ENCODE measurements at places on chromosomes 11 and 22.

DNA sequence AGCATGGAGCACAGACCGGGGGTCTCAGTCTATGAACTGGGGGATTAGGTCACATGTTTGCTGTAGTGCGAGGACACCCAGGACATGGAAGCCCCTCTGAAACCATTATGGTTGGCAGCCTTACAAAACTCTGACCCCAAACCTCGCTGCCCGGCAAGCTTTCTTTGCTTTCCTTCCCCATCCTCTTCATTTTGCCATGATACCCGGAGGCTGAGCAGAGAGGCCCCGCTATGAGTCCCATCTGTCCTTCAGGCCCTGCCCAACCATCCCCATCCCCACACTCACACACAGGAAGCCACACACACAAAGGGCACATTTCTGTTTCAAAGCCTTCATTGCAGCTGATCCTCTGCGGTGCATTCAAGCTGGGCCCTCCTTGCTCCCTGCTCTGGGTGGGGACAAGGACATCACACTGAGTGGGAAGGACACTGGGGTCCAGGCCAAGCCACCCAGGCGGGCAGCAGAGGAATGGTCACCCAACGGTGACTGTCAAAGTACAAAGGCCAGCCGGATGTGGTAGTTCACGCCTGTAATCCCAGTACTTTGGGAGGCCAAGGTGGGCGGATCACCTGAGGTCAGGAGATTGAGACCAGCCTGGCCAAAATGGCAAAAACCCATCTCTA, 176.5 kb downstream of the CTTN start:
- no peaks in the 10 kb centered on the region for H3K27me3 ChIP-seq
- no peak for DNase-seq
- no peak overlapping the region for H3K27ac ChIP-seq
- H3K4me1 ChIP-seq: no peaks in the 10 kb centered on the region
- H3K4me3 ChIP-seq: no peak overlapping the region

- peaks cover 36% of the 10 kb centered on the region for H3K4me1 ChIP-seq
- H3K27ac ChIP-seq: peak overlapping the region; percentile 85
- H3K27me3 ChIP-seq: no peaks in the 10 kb centered on the region
- peak; percentile 86 for DNase-seq
- no peak overlapping the region for H3K4me3 ChIP-seq
Observed at GRCh38 chr11:119167933-119168332, 592 bp upstream of the NLRX1 start.

- DNase-seq: no peak
- no peaks in the 10 kb centered on the region for H3K27me3 ChIP-seq
- H3K4me3 ChIP-seq: no peak overlapping the region
- H3K36me3 ChIP-seq: no peaks in the 10 kb centered on the region
- no peak overlapping the region for H3K27ac ChIP-seq
Observed at GRCh38 chr11:48107188-48107704, 109.4 kb upstream of the OR4B1 start.

GRCh38 chr11:46178513-46178912, 57.3 kb upstream of the PHF21A start:
- H3K4me1 ChIP-seq: peaks cover 8% of the 10 kb centered on the region
- H3K27ac ChIP-seq: no peak overlapping the region
- no peak for DNase-seq

GRCh38 chr11:44130751-44131150, 35.3 kb downstream of the EXT2 start:
- H3K4me1 ChIP-seq: no peaks in the 10 kb centered on the region
- peaks cover 38% of the 10 kb centered on the region for H3K36me3 ChIP-seq
- no peak overlapping the region for H3K4me3 ChIP-seq
- H3K27me3 ChIP-seq: no peaks in the 10 kb centered on the region
- no peak for DNase-seq
- H3K27ac ChIP-seq: no peak overlapping the region

GRCh38 chr11:126011265-126011664, 51.4 kb downstream of the CDON start:
- no peak for DNase-seq
- no peak overlapping the region for H3K27ac ChIP-seq
- no peaks in the 10 kb centered on the region for H3K4me1 ChIP-seq
- no peaks in the 10 kb centered on the region for H3K27me3 ChIP-seq
- no peak overlapping the region for H3K4me3 ChIP-seq
- H3K36me3 ChIP-seq: no peaks in the 10 kb centered on the region

DNA sequence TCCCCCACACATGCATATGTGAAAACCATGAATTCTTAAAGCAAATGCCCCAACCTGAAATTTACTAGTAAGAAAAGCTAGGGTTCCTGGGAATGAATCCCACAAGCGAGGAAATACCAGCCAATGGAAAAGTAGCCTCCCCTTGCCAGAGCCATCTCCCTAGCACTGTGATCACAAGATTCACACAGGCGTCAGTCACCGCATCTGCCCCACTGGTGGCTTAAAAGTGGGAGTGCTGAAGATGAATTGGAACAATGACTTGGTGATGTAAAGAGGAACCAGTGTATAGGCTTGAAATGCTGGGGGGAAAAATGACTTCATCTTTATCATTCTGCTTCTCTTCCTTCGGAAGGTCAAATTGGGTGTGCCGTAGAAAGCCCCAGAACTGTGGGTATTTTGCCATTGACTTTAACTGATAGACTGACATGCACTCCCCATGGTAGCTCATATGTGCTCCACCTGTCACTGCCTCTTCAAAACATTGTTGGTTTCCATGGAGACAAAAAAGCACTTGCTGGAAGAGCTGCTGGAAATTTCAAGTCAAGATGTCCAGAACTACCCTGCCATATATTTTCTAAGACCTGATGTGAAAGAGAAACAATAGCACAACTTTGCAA, 19.2 kb upstream of the ASPHD2 start:
- no peak for DNase-seq
- H3K36me3 ChIP-seq: no peaks in the 10 kb centered on the region
- no peak overlapping the region for H3K4me3 ChIP-seq
- no peaks in the 10 kb centered on the region for H3K4me1 ChIP-seq
- H3K27ac ChIP-seq: no peak overlapping the region

GRCh38 chr11:114819028-114819427, 140.7 kb downstream of the NXPE2 start:
- no peaks in the 10 kb centered on the region for H3K27me3 ChIP-seq
- H3K27ac ChIP-seq: no peak overlapping the region

GRCh38 chr11:35190804-35191348, 51.9 kb downstream of the CD44 start:
- no peak overlapping the region for H3K4me3 ChIP-seq
- H3K36me3 ChIP-seq: peaks cover 56% of the 10 kb centered on the region
- H3K27me3 ChIP-seq: no peaks in the 10 kb centered on the region

DNA sequence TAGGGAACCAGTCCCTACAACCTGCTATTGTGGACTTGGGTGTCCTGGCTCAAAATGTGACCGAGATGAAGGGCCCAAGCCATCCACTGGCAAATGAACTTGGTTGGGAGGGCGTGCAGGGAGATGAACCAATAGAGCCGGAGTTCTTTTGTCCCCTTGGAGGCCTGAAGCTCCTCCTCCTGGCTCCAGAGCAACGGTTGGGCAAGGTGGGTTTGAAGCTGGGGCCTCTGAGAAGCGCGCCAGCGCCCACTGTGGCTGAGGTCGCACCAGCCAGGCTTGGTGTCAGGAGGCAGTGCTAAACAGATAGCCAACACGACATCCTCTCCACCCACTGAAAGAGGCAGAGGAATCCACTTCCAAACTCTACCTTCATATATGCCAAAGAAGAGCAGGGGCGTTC, 36.0 kb upstream of the PACSIN2 start:
- H3K27ac ChIP-seq: no peak overlapping the region
- no peaks in the 10 kb centered on the region for H3K4me1 ChIP-seq
- no peaks in the 10 kb centered on the region for H3K27me3 ChIP-seq
- H3K4me3 ChIP-seq: no peak overlapping the region
- H3K36me3 ChIP-seq: no peaks in the 10 kb centered on the region
- DNase-seq: no peak

DNA sequence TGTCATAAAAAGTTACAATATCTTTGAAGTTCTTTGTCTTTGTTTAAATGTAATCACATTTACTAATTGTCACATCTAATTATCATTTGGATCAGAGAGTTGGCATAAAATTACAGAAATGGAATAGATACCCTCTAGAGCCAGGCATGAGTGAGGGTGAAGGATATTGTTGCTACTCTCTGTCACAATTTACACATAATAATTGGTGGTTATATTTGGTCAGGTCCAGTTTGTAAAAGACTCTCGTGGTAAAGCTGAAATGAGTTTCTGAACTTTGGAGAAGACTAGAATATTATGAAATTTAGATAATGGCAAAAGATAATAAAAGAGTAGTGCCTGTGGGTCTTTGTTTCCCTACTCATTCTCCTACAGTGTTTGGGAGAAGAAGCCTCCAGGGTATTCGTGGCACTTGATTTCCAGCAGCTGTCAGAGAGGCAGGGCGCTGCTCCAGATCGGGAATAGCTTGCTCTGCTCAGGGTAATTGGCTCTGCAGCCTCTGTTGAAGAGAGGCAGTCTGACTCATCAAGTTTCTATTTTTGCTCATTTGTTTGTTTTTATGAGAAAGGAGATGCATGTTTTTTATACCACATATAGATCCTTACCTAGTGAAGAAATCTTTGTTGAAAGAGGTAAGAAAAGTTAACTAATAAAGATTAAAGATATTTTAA, 349.9 kb downstream of the CNTN5 start:
- no peak overlapping the region for H3K27ac ChIP-seq
- H3K4me3 ChIP-seq: no peak overlapping the region
- H3K27me3 ChIP-seq: no peaks in the 10 kb centered on the region
- no peaks in the 10 kb centered on the region for H3K36me3 ChIP-seq
- DNase-seq: no peak

DNA sequence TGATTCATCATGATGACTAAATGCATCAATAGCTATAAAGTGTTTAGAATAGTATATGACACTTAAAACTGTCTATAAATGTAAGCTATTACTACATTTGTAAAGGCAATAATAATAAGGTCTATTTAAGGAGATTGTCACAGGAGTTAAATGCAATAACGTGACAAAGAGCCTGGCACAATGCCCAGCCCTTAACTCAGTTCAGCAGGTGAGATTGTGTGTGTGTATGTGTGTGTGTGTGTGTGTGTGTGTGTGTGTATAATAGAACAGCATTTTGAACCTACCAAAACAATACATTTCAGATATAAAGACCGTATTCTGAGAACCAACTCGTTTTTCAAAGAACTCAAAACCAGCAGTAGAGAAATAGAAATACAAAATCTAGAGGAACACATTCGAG, 177.5 kb downstream of the MYO18B start:
- no peak for DNase-seq
- H3K27me3 ChIP-seq: no peaks in the 10 kb centered on the region
- H3K36me3 ChIP-seq: no peaks in the 10 kb centered on the region
- no peak overlapping the region for H3K27ac ChIP-seq
- no peaks in the 10 kb centered on the region for H3K4me1 ChIP-seq
- no peak overlapping the region for H3K4me3 ChIP-seq

GRCh38 chr11:34632105-34632791, 11.4 kb downstream of the EHF start:
- H3K4me1 ChIP-seq: peaks cover 84% of the 10 kb centered on the region
- no peaks in the 10 kb centered on the region for H3K27me3 ChIP-seq
- H3K27ac ChIP-seq: peak overlapping the region; percentile 47
- DNase-seq: no peak
- H3K36me3 ChIP-seq: peaks cover 4% of the 10 kb centered on the region

- no peaks in the 10 kb centered on the region for H3K27me3 ChIP-seq
- peaks cover 25% of the 10 kb centered on the region for H3K4me1 ChIP-seq
- no peak overlapping the region for H3K4me3 ChIP-seq
- DNase-seq: no peak
- H3K27ac ChIP-seq: no peak overlapping the region
- H3K36me3 ChIP-seq: no peaks in the 10 kb centered on the region
Observed at GRCh38 chr11:113188371-113188834, 126.0 kb upstream of the TTC12 start.

GRCh38 chr11:74471668-74472429, 4.5 kb upstream of the KCNE3 start:
- no peak overlapping the region for H3K4me3 ChIP-seq
- no peaks in the 10 kb centered on the region for H3K4me1 ChIP-seq
- H3K27ac ChIP-seq: no peak overlapping the region
- H3K27me3 ChIP-seq: peaks cover 21% of the 10 kb centered on the region
- no peak for DNase-seq

GRCh38 chr22:19849835-19850762, 4.6 kb downstream of the GNB1L start:
- H3K27ac ChIP-seq: no peak overlapping the region
- H3K27me3 ChIP-seq: no peaks in the 10 kb centered on the region
- no peak overlapping the region for H3K4me3 ChIP-seq

GRCh38 chr11:25242928-25243327, 746.1 kb downstream of the LUZP2 start:
- DNase-seq: peak; percentile 35
- H3K4me3 ChIP-seq: no peak overlapping the region
- peaks cover 7% of the 10 kb centered on the region for H3K4me1 ChIP-seq
- no peaks in the 10 kb centered on the region for H3K27me3 ChIP-seq
- H3K27ac ChIP-seq: no peak overlapping the region
- H3K36me3 ChIP-seq: no peaks in the 10 kb centered on the region

DNA sequence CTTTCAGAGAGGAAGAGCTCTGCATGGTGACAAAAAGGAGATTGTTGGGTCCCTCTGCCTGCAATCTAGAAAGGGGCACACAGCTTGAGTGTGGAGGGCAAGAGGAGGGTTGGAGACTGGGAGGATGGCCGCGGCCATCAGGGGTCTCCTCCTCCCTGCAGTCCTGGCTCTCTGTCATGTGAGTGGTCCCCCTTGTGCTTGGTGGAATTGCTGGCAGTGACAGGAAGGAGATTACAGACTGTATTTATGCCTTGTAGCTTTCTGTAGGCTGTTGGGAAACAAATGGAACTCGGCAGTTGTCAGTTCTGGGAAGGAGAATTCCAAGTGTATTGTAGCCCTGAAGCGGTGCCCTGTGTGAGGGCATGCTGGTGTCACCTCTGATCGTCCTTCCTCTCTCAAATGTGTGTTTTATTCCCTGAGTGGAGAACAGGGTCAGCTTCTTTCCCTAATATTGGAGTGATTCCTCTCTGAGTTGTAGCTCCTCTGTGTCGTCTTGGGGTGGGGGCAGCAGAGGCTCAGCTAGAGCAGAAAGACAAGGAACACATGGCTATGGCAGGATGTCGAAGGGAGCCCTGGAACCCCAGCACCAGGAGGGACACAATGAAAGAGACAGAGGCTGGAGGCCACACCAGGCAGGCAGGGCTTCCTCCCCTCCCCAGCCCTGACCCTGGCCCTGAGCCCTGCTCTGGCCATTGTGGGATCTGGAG, 163.1 kb downstream of the PKNOX2 start:
- peaks cover 15% of the 10 kb centered on the region for H3K27me3 ChIP-seq
- H3K27ac ChIP-seq: no peak overlapping the region
- H3K4me1 ChIP-seq: no peaks in the 10 kb centered on the region
- H3K36me3 ChIP-seq: no peaks in the 10 kb centered on the region
- no peak overlapping the region for H3K4me3 ChIP-seq

DNA sequence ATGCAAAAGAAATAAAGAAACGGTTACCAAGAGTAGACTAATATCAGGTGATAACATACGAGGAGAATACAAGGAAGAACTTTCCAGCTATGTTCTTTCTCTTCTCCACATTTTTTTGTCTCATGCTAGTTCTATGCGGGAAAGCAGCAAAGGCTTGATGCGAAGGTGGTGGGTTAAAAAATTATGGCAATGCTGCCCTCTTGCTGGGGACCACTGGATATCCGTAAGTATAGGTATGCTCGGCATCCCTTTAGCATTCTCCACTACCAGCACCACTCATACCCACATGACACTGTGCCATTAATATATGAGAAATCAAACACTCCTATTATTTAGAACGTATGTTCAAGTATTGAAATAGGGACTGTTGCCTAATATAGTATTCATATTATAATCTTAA, 776.4 kb downstream of the LRRC4C start:
- DNase-seq: no peak
- H3K27me3 ChIP-seq: no peaks in the 10 kb centered on the region
- H3K4me1 ChIP-seq: no peaks in the 10 kb centered on the region
- no peak overlapping the region for H3K4me3 ChIP-seq
- H3K36me3 ChIP-seq: no peaks in the 10 kb centered on the region

- H3K36me3 ChIP-seq: no peaks in the 10 kb centered on the region
- no peak overlapping the region for H3K4me3 ChIP-seq
- DNase-seq: no peak
- H3K27ac ChIP-seq: no peak overlapping the region
- peaks cover 50% of the 10 kb centered on the region for H3K27me3 ChIP-seq
Observed at GRCh38 chr11:64608636-64609035, 17.6 kb downstream of the SLC22A12 start.
